Right renal cortex interstitium (tissue), 3 donors: ENCODE measurements at places on chromosomes 11 and 22. TPM values are rescaled to one million over a fixed set of nuclear protein-coding genes. Genes with fewer than 3 reads are reported as not detected.

SLC22A9 gene
- not detected for polyA plus RNA-seq

- DNase-seq, result peak; percentile 84
Observed at GRCh38 chr11:47355283-47356128, 3.0 kb upstream of the MYBPC3 start.

DNA sequence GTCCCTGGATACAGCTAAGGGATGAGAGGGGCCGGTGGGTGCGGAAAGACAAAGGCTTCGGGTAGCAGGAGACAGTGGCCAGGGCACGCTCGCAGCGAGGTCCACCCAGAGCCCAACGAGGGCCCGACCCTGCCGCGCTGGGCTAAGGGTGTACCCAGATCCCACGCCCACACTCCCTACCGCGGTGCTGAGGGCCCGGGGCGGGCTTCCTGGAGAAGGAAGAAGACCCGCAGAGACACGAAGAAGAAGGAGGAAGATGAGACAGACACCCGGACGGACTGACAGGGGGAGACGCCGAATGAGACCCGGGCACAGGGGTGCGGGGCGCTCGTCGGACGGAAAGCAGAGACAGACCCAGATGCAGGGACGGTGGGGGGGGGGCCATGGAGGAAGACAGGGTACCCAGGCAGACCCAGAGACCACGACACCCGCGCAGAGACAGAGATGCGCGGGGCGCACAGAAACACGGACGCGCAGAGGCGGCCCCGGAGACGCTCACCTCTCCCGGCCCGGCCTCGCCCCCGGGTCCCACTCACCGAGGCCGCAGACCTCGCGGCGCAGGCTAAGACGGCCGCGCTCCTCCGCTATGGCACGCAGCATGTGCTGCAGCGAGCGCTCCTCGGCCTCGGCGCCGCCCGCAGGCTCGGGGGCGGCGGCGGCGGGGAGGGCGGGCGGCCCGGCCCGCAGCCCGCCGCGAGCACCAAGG, 437 bp downstream of the KIAA0930 start:
- no peak for DNase-seq

- DNase-seq, result no peak
Observed at GRCh38 chr11:119023741-119024140, 5.2 kb downstream of the TRAPPC4 start.

DNA sequence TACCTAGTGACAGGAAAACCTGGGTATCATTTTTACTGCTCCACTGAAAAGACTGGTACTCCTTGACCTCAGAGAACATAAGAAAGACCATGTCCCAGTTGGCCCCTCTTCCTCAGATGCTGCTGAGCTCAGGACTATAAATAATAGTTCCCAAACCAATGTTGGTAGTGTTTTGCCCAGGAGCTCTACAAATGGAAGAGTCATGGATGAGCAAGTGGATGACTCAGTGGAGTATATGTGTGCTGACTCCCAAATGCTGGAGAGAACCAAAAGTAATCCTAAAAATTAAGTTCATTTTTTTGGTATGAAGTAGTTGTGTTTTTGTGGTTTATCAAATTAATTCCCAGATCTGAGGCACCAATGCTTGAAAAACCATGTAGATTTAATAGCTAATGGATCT, 482.0 kb downstream of the KCNA4 start:
- DNase-seq, result no peak

- no peak for DNase-seq
Observed at GRCh38 chr22:46881373-46882118, 119.1 kb downstream of the TBC1D22A start.

- DNase-seq, result no peak
Observed at GRCh38 chr22:37208401-37209139, 3.7 kb downstream of the SSTR3 start.
